ENCODE measurements at places on chromosomes 3 and 15. TPM values are rescaled to one million over a fixed set of nuclear protein-coding genes. Genes with fewer than 3 reads are reported as not detected.

GRCh38 chr3:12436514-12437220 is 47.6 kb upstream of the TSEN2 start:
- DNase-seq = no peak

- DNase-seq = no peak
These were observed 77.8 kb upstream of the LPP start for GRCh38 chr3:188076176-188076575.

DNA sequence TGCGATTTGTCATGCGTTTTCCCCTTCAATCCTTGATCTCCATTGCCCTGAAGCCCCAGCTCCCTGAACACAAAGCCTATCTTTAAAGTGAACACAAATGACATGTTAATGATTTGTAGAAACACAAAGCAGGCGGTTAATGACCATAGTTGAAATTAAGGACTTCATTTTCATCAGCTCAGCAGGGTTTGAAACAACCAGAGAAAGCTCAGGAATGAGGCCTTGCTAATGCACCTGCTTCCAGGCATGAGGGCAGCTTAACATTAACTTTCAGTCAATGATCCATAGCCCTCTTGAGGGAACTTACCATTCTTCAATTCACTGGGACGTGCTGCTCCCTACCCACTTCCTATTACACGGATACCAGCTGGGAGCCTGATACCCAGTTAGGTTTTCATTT is 427.2 kb upstream of the CBLB start:
- DNase-seq = no peak

- no peak for DNase-seq
These were observed 471.5 kb upstream of the ROBO1 start for GRCh38 chr3:80239301-80239700.

GRCh38 chr3:50154476-50154839 is 666 bp upstream of the SEMA3F start:
- peak; percentile 47 for DNase-seq

GRCh38 chr3:179688850-179689249 is 36.0 kb downstream of the USP13 start:
- DNase-seq = no peak

The RNF168 gene
- 32.9 TPM for total RNA-seq

The DPPA2 gene
- not detected for total RNA-seq

GRCh38 chr15:75203908-75204263 is 2.2 kb downstream of the C15orf39 start:
- DNase-seq = no peak

GRCh38 chr3:44058022-44058867 is 183.4 kb upstream of the TOPAZ1 start:
- DNase-seq = no peak

- DNase-seq = no peak
These were observed 277.1 kb downstream of the EDEM1 start for GRCh38 chr3:5464649-5465048.

- no peak for DNase-seq
These were observed 433.7 kb downstream of the SHQ1 start for GRCh38 chr3:72414481-72415016.

- DNase-seq = no peak
These were observed 41.5 kb downstream of the TOPBP1 start for GRCh38 chr3:133620066-133620784.

The TGM4 gene
- total RNA-seq = 0.24 TPM

DNA sequence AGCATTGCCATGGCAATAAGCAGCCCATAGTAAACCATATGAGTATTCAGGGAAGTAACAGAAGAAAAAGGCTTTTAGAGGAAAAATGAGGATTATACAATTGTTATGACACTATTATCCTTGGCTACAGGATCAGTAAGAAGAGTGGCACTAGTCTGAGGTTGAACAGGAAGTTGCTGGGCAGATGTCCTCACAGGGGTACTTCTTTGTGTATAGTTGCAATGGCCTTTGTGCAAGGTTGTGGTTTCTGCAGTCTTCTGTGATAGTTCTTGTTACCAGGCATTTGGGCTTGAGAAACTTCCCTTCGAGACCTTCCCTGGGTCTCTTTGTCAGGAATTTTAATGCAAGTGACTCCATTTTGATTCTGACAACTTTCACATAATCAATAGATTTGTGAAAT is 100.6 kb upstream of the ATP11B start:
- DNase-seq = no peak

GRCh38 chr3:173371848-173372487 is 25.6 kb upstream of the NLGN1 start:
- DNase-seq = peak; percentile 50

DNA sequence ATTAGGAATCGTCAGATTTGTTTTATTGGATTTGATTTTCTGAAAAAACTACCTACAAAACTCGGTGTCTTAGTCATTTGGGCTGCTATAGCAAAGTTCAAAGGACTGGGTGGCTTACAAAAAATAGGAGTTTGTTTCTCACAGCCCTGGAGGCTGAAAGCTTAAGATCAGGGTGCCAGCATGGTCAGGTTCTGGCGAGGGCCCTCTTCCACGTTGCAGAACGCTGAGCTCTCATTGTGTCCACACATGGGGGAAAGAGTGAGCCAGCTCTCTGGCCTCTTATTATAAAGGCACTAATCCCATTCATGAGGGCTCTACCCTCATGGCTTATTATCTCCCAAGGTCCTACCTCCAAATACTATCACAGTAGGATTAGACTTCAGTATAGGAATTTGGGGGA is 40.6 kb upstream of the MRPS22 start:
- no peak for DNase-seq

- DNase-seq = no peak
These were observed 24.3 kb upstream of the GP5 start for GRCh38 chr3:194423317-194423716.
